Prostate gland (tissue), 2 donors: ENCODE measurements at places on chromosomes 2 and 18. TPM values are rescaled to one million over a fixed set of nuclear protein-coding genes. Genes with fewer than 3 reads are reported as not detected.

GRCh38 chr18:48962994-48963561, 12.3 kb upstream of the SMAD7 start:
- DNase-seq, result no peak
- H3K27ac ChIP-seq, result no peak overlapping the region
- H3K4me3 ChIP-seq, result no peak overlapping the region
- H3K27me3 ChIP-seq, result no peaks in the 10 kb centered on the region

GRCh38 chr2:193496786-193497185, 1302.1 kb upstream of the TMEFF2 start:
- H3K27me3 ChIP-seq, result no peaks in the 10 kb centered on the region
- no peaks in the 10 kb centered on the region for H3K4me1 ChIP-seq
- DNase-seq, result no peak
- no peak overlapping the region for H3K27ac ChIP-seq
- H3K36me3 ChIP-seq, result no peaks in the 10 kb centered on the region

- H3K4me3 ChIP-seq, result no peak overlapping the region
- DNase-seq, result no peak
- no peak overlapping the region for H3K27ac ChIP-seq
- H3K4me1 ChIP-seq, result no peaks in the 10 kb centered on the region
- H3K27me3 ChIP-seq, result no peaks in the 10 kb centered on the region
- H3K36me3 ChIP-seq, result no peaks in the 10 kb centered on the region
These were observed 20.8 kb upstream of the TMX3 start for GRCh38 chr18:68735483-68736343.

DNA sequence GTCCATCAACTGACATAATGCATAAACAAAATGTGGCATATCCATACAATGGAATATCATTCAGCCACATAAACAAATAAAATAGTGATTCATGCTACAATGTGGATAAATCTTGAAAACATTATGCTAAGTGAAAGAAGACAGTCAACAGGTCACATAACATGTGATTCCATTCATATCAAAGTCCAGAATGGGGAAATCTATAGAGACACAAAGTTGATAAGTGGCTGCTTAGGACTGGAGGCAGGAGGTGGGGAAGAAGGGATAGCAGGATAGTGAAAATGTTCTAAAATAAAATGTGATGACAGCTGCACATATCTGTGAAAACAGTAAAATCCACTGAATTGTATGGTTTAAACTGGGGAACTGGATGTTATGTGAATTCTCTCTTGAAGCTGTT, 18.7 kb downstream of the CFAP53 start:
- no peaks in the 10 kb centered on the region for H3K27me3 ChIP-seq
- no peak for DNase-seq
- no peaks in the 10 kb centered on the region for H3K36me3 ChIP-seq
- H3K27ac ChIP-seq, result no peak overlapping the region

The CIDEA gene
- total RNA-seq, result not detected

The RAB6D gene
- total RNA-seq, result 0.77 TPM
